ENCODE measurements at places on chromosomes 5 and 9.

GRCh38 chr5:41735213-41735612 lies 135.0 kb downstream of the OXCT1 start:
- no peak for ATAC-seq

- ATAC-seq, result no peak
Observed at GRCh38 chr9:122822938-122823337, 5.5 kb downstream of the PDCL start.

GRCh38 chr9:96574455-96574854 lies 45.2 kb downstream of the CDC14B start:
- no peak for ATAC-seq

DNA sequence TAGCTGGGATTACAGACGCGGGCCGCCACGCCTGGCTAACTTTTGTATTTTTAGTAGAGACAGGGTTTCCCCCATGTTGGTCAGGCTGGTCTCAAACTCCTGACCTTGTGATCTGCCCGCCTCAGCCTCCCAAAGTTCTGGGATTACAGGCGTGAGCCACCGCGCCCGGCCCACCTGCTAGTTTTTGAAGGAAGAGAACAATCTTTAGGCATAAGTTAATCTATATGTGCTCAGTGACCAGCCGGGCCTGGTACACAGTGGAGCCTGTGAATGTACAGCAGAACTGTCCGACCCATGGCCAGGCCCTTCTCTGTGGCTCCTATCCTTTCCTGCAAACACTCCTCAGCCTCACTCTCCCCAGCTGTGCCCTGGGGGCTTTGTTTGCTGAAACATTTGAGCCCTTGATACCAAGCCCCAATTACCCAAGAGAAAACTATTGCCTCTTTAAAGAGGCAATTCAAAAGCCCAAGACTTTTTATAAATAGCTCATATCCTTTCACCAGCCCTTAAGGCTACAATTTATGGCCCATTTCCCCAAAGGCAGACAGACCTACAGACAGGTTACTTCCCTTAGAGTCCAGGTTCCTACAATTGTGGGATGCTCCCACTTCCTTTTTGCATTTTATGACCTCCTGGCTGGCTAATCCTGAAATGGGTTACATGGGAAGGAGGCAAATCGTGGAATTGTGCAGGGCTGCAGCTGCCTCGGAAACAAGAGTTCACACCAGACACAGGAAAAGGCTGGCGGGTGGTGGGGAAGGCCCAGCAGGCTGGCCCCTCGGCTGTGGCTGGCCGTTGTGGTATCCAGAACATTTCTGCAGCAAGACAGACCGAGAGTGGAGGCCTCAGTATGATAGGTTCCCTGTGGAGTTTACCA lies 37.5 kb downstream of the SPRY4 start:
- no peak for ATAC-seq

- ATAC-seq, result no peak
Observed at GRCh38 chr5:135473956-135474670, 22.0 kb upstream of the TIFAB start.

- peak; percentile 8 for ATAC-seq
Observed at GRCh38 chr5:55231919-55232270, 1.5 kb downstream of the CCNO start.

DNA sequence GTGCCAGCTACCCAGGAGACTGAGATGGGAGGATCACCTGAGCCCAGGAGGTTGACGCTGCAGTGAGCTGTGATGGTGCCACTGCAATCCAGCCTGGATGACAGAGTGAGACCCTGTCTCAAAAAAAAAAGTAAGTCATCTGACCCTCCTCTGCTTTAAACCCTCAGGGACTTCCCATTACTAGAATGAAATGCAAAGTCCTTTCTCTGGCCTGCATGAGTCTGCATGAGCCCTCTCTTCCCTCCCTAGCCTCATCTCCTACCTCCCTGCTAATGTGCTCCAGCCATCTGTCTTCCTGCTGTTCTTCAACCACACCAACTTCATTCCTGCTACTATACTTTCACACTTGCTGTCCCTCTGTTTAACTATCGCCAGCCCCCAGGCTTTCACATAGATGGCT lies 15.3 kb downstream of the IL5 start:
- ATAC-seq, result no peak

GRCh38 chr5:157578079-157578780 lies 2.7 kb upstream of the ADAM19 start:
- no peak for ATAC-seq

DNA sequence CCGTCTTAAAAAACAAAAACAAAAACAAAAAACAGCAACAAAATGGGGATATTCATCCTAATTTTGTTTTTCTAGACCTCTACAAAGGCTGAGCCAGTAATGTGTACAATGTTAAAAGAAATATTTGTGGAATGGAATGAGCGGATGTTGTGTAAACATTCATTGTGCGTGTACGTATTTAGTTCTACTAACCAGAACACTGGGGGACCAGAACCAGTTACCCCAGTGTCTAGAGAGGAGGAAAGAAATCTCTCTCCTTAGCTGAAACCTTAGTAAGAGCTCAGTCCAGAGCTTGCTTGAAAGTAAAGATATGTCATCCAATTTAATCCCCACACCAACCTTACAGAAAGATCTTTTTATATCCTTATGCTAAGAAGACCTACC lies 106.7 kb upstream of the CPEB4 start:
- no peak for ATAC-seq

GRCh38 chr9:89919171-89919681 lies 314.4 kb downstream of the GADD45G start:
- ATAC-seq, result no peak

DNA sequence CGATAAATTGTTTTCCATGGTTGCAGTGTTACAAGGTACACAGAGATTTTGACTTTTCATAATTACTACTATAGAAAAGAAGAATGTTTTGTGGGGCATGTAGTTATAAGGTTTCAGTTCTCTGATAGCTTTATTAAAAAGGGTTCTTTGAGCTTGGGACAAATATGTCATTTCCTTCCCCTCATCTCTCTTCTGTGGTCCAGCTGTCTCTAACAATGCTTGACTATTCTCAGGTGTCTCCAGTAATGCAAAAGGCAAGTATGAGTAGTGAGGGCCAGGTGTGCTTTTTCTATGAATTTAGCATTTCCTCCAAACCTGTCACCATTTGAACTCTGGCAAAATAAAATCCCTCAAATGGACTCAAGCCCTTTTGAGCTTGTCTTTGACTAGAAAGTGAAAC lies 84.3 kb downstream of the SLF1 start:
- no peak for ATAC-seq

DNA sequence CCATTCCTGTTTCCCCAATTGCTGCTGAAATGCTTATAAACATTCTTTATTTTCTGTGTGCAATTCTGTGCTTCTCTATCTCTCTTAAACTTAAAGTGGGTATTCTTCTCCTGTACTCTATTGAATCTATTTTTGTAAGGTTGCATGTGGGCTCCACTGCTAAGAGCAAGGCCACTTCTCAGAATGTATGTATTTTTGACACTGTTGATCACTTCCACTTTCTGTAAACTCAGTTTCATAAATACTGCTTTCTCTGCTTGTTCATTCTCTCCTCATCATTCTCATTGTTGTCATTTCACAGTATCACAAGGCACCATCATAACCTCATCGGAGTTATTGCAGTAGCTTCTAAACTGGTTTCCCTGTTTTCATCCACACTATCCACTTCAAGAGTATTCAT lies 483.0 kb upstream of the CDH18 start:
- ATAC-seq, result no peak

DNA sequence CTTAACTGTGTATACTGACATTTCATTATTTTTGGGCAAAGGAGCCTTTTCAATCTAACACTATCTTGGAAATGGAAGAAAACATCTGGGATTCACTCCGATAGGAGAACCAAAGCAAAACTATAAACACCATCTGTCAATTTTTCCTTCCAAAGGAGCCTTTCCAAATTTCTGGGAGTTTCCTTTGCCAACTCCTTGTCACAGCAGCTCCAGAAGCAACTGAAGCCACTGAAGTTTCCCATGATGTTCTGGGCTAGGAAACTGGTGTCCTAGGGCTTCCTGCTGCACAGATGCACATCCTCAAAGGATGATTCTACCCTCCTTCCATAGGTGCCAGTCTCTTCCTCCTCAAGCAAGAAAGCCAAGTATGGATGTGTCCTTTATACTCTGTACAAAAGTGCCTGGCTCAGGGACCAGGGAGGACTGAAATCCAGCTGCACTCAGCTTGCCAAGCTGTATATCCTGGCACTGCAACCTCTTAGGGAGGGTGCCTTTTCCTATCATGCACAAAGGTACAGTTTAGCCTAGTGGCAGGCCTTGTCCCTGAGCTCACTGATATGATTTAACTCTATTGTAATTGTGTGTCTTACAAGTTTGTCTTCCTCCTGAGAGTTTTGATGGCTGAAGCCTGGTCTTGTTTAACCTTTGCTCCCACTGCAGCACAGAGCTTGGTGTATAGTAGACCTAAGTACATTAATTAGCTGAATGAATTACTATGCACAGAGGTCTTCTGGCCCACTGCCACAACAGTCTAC lies 8.4 kb upstream of the UBAP1 start:
- peak; percentile 78 for ATAC-seq

GRCh38 chr9:121383715-121384114 lies 13.7 kb upstream of the STOM start:
- no peak for ATAC-seq

GRCh38 chr9:69195668-69196067 lies 21.6 kb downstream of the TJP2 start:
- no peak for ATAC-seq

GRCh38 chr5:110909950-110910349 lies 161.6 kb upstream of the TSLP start:
- ATAC-seq, result peak; percentile 59

GRCh38 chr9:77305622-77306400 lies 128.5 kb downstream of the VPS13A start:
- ATAC-seq, result peak; percentile 78

- ATAC-seq, result no peak
Observed at GRCh38 chr9:79447762-79448161, 124.0 kb upstream of the TLE4 start.

GRCh38 chr9:16221366-16221765 lies 649.1 kb downstream of the BNC2 start:
- peak; percentile 22 for ATAC-seq

DNA sequence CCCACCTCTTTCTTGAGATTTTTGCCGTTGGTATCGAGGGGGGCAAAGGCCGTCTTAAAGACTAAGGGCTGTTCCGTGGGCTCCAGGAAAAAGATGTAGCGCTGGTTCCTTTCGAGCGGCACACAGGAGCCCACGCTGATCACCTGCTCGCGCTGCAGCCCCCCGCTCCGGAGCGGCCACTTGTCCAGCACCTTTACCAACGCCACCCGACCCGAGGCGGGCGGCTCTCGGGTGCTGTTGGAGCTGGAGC lies 781 bp downstream of the NRG2 start:
- ATAC-seq, result peak; percentile 3
